ENCODE measurements at places on chromosomes 16 and 17. TPM values are rescaled to one million over a fixed set of nuclear protein-coding genes. Genes with fewer than 3 reads are reported as not detected.
A peak's percentile ranks its signal among the peaks of the same experiment; 100 is the strongest.

The TEPSIN gene
- total RNA-seq = 8.0 TPM

DNA sequence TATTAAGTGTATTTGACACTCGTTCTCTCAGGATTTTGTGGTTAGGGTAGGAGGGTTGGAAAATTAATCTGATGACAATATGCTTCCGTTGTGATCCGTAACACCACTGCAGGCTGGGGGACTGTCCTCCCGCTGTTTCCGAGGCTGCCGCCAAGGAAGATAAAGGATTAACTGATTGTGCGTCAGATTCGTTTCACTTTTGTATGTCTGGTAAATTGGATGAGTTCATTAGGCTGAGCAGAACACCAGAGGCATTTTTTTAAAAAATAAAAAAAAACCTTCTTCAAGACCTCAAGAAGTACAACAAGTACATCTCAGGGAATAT is 486.7 kb upstream of the SALL1 start:
- DNase-seq = no peak

DNA sequence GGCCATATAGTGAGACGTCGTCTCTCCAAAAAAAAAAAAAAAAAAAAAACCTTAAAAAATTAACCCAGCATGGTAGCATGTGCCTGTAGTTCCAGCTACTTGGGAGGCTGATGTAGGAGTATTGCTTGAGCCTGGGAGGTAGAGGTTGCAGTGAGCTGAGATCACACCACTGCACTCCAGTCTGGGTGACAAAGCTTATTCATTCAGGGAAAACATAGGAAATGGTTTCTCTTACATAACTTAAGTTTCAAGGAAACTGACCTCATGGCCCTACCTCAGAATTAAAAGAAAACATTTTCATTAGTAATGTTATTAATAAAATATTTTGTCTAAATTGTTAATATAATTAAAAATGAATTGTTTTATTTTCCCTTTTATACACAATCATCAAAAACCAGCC is 31.4 kb downstream of the COG1 start:
- no peak for DNase-seq

The STAT3 gene
- 116 TPM for total RNA-seq

DNA sequence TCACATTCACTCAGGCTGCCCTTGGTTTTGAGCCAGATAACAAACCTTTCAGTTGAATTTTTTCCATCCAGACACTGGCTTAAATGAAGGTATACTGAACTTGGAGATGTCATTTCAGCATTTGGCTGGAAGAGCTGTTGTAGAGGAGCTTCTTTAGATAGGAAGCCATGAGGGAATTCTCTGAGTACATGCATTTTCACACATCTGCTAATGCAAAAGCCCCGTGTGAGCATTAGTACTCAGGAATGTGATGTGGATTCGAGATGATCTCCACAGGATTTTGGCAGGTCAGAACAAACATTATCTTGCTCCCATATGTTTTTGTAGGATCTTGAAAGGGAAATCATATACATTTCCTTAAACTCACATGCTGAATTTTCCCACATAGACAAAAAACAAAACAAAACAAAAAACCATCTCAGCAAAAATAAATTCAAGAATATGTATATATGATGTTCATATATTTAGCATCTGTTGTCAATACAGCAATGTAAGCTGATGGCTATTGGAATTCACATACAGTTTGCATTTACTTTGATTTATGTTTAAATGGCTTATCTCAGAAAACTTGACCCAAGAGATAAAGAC is 277.2 kb upstream of the TBX2 start:
- DNase-seq = no peak

- no peak for DNase-seq
These were observed 62.7 kb downstream of the ARHGAP44 start for GRCh38 chr17:12851901-12852435.

The ASPA gene
- 1.3 TPM for total RNA-seq

The ROGDI gene
- 97.5 TPM for total RNA-seq

The ATP2A1 gene
- 0.31 TPM for total RNA-seq

DNA sequence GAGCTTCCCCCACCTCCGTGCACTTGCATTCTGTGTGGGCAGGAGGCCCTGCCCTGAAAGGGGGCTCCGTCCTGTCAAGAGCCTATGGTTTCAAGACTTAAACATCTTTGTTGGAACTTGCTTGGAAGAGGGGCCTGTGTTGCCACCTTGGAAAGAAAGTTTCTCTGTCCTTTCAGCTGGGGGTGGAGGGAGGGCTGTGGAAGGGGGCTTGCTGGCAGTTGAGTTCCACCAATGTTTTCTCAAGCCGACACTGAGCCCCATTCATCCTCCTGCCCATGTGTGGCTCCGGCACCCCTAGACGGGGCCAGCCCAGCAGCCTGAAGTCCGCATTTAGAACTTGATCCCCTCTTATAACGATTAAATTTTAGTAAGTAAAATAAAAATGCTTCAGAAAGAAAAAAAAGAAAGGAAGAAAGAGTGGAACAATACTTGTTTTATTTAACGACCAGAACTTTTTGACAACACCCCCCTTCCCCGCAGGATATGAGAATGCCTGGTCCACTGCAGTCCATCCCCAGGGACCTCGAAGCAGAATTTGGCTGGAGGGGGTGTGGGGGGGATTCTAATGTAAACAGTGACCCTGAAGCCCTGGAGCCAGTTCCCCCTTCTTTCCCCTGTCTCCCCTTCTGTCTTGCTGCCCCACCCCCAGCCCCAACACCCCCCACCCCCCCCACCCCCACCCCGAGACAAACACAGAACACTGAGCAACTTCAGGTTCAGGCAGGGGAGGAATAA is 26.9 kb upstream of the CLEC18A start:
- no peak for DNase-seq

The LRRC75A gene
- total RNA-seq = 0.34 TPM

The PRAC1 gene
- total RNA-seq = not detected

DNA sequence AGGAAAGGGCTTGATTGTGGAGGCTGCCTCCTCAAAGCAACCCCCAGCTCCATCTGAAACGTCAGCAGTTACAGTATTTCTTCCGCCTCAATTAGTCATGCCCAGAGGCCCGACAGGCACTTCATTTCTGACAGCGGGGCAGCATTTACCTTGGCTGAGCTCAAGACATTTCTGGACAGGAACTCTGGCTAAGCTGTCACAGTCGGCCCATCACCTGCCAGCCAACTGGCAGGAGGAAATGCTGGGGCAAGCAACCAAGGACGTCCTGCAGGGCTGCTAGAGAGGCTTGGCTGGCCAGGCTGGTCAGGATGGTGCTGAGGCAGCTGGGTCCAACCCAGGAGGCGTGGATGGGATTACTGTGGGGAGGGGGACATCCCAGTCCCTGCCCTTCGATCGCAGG is 27.8 kb downstream of the PLXDC1 start:
- peak; percentile 30 for DNase-seq

The SYCE1L gene
- total RNA-seq = not detected

DNA sequence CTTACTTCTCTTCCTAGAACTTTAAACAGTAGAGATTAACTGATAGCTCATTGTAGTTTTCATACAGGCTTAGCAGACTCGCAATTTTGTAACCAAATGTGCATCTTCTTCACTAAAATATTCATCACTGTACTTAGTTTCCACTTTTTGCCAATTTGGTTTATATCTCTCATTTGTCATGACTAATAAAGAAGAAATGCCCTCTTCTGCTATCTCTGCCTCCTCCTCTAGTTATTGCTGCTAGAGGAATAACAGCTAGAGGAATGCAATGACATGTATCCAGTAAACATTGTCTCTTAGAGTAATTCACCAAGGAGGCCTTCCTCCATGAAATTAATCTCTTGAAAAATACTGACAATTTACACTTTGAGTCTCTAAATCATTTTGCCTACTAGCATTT is 115.5 kb upstream of the COX10 start:
- DNase-seq = no peak

DNA sequence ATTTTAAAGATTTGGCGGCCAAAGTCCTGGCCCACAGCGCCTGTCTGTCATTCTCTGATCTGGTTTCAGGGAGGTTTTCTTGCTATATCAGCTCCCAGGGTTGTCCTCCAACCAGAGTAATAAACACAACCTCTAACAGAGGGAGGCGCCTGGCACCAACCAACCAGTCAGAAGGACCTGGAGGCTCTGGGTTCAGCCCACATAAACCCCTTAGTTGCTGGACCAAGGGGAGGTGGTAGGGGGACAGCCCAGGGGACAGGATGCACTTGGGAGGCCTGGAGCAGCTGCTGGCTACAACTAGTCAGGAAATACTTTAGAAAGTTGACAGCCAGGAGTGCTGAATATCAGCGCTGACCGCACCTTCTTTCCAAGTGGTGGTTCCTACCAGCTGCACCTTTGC is 41.7 kb upstream of the CDRT4 start:
- DNase-seq = no peak

The ANKS4B gene
- not detected for total RNA-seq

DNA sequence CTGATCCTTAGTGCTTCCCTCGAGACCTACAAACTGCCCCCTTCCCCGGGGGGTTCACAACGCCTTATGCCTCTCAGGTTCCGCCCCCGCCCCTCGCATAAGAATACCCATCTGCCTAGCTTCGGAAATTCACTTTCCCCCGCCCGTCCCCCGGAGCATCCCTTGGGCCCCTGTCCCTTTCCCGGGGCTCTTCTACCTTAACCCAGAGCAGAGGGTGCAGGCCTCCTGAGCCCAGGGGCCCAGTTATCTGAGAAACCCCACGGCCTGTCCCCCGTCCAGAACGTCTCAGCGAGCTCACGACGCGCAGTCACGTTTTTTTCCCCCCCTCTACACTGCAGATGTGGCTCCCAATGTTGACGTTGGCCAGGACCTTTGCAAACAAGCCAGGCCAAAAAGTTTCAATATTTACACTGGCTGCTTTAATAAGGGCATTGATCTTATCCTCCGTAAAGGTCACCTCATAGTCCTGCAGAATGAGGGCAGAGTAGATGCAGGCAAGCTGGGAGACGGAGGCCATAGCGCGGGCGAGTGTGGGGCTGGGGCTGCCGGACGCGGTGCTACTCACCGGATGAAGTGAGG is 1.4 kb upstream of the NBR1 start:
- DNase-seq = peak; percentile 18

DNA sequence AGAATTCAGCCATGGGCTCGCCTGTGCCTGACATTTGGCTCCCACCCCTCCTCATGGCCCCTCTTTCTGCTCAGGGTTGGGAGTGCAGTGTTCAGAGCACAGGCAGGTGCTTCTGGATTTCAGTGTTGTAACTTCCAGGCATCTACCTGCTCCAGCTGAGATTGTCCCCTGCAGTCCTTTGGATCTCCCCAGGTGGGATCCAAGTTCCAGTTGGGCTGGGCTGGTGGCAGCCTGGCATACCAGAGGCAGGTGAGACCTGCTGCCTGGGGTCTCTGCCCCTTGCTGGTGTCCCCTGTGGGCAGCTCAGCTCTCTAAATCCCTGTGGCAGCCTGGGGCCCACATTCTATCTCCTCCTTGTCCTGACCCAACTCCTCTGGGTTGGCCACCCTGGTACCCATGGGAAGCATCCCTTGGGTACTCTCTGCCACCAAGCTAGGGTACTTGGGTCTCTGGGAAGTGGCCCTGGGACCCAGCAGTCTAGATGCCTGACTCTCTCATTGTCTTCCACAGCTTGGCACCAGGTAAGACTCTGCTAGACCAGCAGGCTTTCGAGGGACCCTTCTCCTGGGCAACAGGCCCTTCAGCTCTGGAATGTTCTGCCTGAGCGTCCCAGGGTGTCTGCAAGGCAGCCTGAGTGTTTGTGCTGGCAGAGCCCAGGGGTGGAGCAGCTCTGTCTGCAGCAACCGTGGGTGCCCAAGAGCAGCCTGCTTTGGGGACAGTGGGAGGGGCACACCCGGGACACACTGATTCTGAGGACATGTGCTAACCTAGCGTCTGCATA is 42.5 kb downstream of the DNAH17 start:
- DNase-seq = no peak

GRCh38 chr16:15605839-15606517 is 37.0 kb downstream of the MARF1 start:
- no peak for DNase-seq

- DNase-seq = no peak
These were observed 479.3 kb downstream of the KCNJ18 start for GRCh38 chr17:22171631-22172030.

The HOXB13 gene
- not detected for total RNA-seq

- no peak for DNase-seq
These were observed 73.5 kb upstream of the KIF2B start for GRCh38 chr17:53749178-53749577.

The C16orf74 gene
- total RNA-seq = 0.89 TPM

The GNGT2 gene
- 1.7 TPM for total RNA-seq

The CHST5 gene
- total RNA-seq = 0.66 TPM

- DNase-seq = no peak
These were observed 117.6 kb downstream of the CCT6B start for GRCh38 chr17:34843682-34844081.

The SDR42E2 gene
- not detected for total RNA-seq

DNA sequence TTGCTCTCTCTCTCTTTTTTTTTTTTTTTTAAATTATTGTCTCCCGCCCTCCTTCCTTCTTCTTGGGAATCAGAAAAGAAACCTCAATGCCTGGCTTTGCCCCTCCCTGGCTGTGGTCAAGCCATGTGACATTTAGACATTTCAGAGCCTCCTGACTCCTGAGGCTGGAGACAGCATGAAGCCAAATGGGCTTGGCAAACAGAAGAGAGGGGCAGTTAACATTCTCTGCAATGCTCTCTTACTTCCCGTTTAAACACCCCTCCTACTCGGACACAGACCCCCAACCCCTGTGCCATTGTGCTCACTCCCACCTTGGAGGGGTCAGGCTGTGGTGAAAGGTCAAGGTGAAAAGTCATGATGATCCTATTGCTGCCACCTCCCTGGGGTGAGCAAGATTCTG is 14.7 kb upstream of the MEOX1 start:
- DNase-seq = no peak

The SRR gene
- 10.5 TPM for total RNA-seq

DNA sequence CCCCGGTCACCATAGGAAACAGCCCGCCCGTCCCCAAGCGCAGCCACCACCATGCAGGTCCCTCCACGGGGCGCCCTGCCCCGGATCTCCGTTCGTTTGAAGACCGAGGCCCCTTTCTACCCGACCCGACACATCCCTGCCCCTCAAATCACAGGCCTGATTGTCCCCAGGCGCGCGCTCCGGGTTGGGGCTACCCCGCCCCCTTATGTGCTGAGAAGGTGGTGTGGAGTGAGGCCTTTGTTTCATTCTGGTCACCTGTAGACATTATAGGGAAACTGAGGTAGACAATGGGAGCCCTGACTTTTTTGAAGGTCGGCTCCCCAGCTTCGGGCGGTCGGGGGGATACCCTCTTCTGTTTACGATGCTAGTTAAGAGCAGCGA is 763 bp upstream of the ACTG1 start:
- DNase-seq = peak; percentile 74

All from heart right ventricle (tissue), 16 donors.